ENCODE measurements at places on chromosomes 2 and 18.

DNA sequence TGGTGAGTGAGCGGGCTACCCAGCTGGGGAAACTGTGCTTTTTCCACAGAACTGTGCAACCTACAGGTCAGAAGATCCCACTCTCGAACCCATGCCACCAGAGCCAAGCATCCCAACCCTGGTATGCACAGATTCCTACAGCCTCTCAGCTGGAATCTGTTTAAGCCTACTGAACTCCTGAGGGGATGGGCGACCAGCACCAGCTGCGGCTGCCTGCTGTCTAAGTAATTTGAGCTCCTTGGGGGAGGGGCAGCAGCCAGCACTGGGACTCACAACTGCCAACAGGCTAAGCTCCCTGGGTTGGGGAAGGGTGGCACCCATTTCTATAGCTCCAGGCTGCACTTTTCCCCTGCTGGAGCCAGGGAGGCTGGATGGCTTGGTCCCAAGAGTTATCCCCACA lies 11.8 kb downstream of the CYP27C1 start:
- no peak for DNase-seq

DNA sequence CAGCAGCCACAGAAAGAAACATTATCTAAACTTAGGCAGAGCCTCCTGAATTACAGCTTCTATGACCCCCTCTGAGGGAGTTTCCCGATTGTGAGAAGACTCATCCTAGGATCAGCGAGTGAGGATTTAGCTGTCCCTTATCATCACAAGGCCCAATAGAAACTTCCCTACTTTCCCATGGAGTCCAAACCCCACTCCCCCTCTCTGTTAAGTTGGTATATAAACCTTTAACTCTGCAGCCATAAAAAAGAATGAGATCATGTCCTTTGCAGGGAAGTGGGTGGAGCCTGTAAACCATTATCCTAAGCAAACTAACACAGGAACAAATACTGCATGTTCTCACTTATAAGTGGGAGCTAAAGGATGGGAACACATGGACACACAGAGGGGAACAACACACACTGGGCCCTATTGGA lies 78.8 kb downstream of the MYL12B start:
- no peak for DNase-seq

GRCh38 chr2:42921147-42921520 lies 128.8 kb upstream of the HAAO start:
- DNase-seq: no peak

GRCh38 chr2:230520875-230521155 lies 104.8 kb downstream of the SP100 start:
- no peak for DNase-seq

- no peak for DNase-seq
Measured at GRCh38 chr2:205593891-205594290, 88.4 kb upstream of the NRP2 start.

DNA sequence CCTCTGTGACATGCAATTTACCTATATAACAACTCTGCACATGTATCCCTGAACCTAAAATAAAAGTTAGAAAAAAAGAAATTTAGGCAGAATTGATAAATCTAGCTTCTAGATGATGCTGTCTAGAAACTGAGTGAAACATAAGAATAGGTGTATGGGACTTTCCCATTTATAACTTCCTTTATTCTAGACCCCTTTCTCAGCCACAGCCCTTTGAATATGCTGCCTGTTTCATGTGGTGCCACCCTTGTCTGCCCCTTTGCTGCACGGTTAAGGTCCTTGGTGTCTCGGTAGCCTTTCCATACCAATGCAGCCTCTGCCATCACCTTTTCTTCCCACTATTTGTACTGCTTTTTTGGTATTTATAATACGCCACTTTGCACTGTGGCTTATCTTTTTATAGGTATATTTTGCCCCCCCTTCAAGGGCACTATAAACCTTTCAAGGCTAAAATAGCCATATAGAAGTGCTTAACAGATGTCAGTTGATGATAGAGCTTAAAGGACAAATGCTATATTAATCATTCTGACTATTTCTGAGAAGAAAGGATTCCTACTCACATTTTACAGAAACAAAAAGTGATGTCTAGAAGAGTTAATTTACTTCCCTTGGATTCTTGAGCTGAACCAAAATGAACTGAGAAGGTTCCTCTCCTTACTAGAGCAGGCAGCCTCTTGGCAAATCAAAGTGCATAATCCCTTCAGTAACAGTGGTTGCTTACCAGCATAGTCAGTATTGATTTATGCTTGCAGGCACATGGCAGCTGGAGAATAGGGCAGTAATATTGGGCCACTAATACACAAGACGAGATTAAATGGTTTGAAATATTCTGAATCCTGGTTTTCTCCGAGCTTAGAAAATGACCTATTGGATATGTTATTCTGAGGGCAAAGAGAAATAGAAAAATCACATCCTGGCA lies 88.1 kb upstream of the CYP26B1 start:
- DNase-seq: no peak

GRCh38 chr2:7792031-7792651 lies 874.9 kb downstream of the RNF144A start:
- DNase-seq: no peak

DNA sequence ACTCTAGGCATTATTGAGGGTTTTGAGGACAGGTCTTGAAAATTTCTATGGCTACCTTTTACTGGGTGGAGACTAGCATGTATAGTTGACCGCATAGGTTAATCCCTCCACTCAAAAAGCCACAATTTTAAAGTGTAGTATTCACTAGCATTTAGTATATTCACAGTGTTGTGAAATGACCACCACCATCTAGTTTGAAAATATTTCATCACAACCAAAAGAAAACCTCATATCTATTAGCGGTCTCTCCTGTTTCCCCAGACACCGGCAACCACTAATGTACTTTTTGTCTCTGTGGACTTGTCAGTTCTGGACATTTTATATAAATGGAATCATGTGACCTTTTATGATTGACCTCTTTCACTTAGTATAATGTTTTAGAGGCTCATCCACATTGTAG lies 53.9 kb downstream of the MSH2 start:
- DNase-seq: no peak

- DNase-seq: no peak
Measured at GRCh38 chr18:48667276-48668254, 128.7 kb downstream of the CTIF start.

DNA sequence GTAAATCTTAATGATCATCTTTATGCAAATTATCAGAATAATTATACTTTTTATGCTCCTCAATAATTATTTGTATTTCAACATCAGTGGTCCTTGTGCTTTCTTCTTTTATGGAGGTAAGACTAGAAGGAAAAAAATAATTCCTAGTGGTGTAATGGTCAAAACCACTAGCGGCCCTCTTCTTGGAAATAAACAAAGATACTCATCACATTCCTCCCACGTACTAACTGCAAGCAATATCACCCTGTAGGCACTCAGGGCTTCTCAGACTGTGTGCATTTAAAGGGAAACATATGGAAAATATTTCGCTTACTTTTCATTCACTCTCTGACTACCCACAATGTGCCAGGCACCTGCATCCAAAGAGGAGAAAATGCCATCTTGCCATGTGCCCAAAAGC lies 263.7 kb downstream of the DOK6 start:
- DNase-seq: no peak

- no peak for DNase-seq
Measured at GRCh38 chr2:238924796-238925195, 76.9 kb downstream of the TWIST2 start.
